ENCODE measurements at places on chromosomes 11 and 22.
A peak's percentile ranks its signal among the peaks of the same experiment; 100 is the strongest.

DNA sequence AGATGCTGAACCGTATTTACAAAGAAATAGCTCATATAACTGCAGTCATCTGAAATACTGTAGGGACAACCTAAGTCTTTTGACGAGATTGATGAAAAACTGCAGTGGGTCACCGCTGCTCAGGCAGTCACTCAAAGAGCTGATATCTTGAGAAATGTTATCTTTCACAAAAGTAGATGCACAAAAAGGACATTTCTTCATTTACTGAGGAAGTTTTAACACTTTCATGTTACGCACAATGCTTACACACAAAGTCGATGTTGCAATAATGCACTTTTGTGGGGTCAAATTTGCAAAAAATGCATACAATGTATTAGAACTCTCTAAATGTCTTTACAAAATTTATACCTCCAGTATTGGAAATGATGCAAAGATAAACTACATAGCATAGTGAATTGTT, 16.2 kb upstream of the OR10V1 start:
- DNase-seq = no peak

- DNase-seq = no peak
Observed at GRCh38 chr11:115676206-115676605, 172.0 kb upstream of the CADM1 start.

DNA sequence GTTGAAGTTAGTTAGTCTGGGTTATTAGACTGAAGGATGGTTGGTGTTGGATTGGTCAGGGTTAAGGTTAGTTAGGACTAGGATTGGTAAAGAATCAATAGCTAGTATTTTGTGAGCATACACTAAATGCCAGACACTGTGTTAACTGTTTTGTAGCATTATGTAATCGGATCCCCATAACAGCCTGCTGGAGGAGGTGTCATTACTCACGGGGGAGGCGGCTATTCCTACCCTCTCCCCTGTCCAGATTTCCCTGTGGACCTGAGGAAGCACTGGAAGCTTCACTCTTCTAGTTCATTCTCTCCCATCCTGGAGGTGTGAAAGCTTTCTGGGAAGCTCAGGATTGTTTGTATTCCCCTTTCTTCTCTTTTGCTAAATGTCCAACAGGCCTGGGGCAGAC, 40.5 kb upstream of the KCNJ11 start:
- DNase-seq = no peak

- DNase-seq = no peak
Observed at GRCh38 chr11:68841718-68842426, at the start of gene CPT1A. Gene CPT1A (minus strand): TSS chr11:68841916. CDS start chr11:68815474, 26,442 bp downstream.

- no peak for DNase-seq
Observed at GRCh38 chr11:89490602-89490980, 584 bp downstream of the NOX4 start.

GRCh38 chr11:126146454-126147192, 64.8 kb downstream of the RPUSD4 start:
- DNase-seq = no peak

DNA sequence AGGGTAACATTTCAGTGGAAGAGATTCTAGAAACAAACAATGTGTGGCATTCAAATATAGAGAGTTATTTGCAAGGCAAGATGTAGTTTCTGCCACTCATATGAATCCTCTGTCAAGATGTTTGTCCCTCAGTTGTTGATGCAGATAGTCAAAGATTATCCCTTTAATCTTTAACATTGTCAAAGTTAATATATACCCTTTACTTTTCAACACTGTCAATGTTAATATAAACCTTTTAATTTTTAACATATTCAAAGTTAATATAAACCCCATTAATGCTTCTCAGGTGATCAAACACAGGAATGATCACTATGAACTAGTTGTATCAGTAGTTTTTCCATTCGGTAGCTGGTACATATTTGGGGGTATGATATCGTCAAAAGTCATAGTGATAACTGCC, 51.9 kb upstream of the PICALM start:
- DNase-seq = no peak

GRCh38 chr11:57778318-57779037, 16.9 kb downstream of the CTNND1 start:
- peak; percentile 99 for DNase-seq

DNA sequence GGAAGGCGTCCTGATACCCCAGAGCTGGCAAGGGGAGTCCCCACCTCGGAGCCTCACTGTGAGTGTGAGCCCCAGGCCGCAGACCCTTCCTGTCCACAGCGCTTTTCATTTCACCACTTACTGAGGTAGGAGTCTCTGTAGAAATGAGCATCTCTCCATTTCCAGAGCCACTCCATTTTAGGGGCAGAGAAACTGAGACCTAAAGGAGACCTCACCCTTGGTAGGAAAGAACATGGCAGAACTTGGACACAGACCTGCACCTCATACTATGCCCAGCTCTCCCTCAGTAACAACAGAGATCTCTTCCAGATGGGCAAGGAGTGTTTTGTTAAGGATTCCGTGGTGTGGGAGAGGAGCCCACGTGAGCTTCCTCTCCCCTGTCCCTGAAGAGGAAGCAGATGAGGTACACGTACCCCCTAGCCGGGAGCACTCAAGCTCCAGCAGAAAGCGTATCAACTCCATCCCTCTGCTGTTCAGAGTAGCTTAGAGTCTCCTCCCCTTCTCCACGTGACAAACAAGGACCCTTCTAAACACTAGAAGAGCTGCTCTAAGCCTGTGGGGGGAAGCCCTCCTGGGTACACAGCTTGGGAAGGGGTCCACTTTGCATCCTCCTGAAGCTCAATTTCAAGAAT, 532 bp upstream of the VSIG2 start:
- DNase-seq = no peak

GRCh38 chr22:24051568-24051967, 40.5 kb downstream of the CABIN1 start:
- DNase-seq = no peak

GRCh38 chr11:125591649-125592304, 875 bp upstream of the STT3A start:
- no peak for DNase-seq

- no peak for DNase-seq
Observed at GRCh38 chr11:7551571-7551970, 37.8 kb downstream of the PPFIBP2 start.

- no peak for DNase-seq
Observed at GRCh38 chr11:122074022-122074421, 42.0 kb downstream of the BLID start.

GRCh38 chr22:40107244-40107643, 70.5 kb upstream of the TNRC6B start:
- no peak for DNase-seq

DNA sequence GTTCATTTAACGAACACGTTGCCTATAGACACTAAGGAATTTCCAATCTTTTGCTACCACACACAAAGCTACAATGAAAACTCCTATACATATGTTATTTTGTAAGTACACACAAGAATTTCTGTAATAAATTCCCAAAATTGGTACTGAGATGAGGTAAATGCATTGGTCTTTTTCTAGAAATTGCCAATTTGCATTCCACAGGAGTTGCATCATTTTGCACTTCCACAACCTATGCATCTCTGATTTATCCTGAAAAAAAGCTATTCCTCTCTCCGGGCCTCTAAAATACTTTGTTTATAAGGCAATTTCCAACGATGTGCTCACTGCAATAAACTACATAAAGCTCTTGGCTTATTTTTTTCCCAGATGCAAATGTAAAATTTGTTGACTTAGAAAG, 24.9 kb downstream of the IMMP1L start:
- DNase-seq = no peak

- DNase-seq = no peak
Observed at GRCh38 chr11:57303990-57304579, 20.7 kb downstream of the TNKS1BP1 start.

- no peak for DNase-seq
Observed at GRCh38 chr22:23862103-23862502, 4.4 kb downstream of the SLC2A11 start.

DNA sequence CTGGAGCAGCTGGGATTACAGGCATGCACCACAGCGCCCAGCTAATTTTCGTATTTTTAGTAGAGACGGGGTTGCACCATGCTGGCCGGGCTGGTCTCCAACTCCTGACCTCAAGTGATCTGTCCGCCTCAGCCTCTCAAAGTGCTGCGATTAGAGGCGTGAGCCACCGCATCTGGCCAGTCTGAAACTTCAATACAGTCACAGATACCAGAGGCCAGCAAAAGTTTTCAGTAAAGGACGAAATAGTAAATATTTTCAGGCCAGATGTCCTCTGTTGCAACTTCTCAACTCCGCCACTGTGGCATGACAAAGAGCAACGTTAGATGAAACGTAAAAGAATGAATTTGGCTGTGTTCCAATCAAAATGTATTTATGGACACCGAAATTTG, 403.6 kb downstream of the MN1 start:
- no peak for DNase-seq

DNA sequence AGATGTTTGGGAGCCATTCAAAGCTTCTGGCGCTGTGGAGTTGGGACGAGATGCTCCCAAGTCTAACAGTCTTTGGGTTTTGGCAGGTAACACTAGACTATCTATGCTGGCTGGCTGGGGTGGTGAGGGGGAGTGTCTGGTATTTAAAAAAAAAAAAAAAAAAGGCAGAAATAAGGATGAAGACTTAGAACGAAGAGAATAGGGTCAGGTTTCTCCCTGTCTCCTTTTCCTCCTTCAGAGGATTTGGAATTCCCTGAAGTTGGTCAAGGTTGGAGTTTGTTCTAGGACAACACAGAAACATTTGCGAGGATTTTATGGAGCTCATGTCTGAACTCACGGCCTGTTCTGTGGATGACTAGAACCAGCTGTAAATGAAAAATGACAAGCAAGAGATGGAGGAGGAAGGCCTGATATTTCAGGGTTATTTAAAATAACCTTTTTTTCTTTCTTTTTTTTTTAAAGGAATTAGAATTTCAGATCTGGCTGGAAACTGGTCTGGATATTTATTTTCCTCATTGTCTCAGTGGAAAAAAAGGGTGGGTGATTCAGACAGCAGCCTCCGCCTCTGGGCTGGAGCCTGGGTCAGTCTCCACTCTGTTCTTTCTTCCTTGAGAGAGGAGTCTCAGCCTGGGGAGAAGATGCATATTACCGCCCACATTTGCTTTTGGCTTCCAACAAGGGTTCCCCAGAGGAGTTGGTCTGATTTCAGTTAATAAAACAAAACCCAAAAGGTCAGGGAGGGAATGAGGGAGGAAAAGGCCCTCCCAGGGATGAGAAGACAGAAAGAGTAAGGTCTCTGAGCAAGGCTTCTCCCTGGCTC, 80.1 kb downstream of the USP35 start:
- no peak for DNase-seq

GRCh38 chr22:18032455-18033101, 8.2 kb upstream of the MICAL3 start:
- DNase-seq = no peak

GRCh38 chr22:28143961-28144745, 225.1 kb upstream of the PITPNB start:
- no peak for DNase-seq

DNA sequence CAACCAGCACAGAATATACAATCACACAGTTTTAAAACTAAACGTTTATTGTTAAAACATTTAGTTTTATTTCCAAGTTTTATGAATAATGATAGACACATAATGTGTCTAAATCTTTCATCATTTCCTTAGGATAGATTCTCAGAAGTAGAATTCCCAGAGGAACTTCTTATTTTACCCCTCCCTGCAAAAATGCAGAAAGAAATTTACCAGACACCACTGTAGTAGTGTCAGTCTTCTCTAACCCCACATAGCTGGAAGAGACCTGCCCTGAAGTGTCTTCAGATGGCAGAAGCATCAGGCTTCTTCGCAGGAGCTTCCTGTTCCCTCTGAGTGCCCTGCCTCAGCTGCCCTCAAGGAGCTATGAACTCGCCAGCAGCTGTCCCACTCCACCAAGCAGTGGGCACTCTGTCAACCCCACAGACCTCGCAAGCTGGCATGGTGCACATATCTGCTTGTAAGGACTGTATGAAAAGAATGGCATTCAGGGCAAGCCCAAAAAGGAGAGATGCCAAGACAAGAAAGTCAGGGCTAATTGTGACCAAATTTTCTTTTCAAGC, 28.5 kb upstream of the PAK1 start:
- no peak for DNase-seq

DNA sequence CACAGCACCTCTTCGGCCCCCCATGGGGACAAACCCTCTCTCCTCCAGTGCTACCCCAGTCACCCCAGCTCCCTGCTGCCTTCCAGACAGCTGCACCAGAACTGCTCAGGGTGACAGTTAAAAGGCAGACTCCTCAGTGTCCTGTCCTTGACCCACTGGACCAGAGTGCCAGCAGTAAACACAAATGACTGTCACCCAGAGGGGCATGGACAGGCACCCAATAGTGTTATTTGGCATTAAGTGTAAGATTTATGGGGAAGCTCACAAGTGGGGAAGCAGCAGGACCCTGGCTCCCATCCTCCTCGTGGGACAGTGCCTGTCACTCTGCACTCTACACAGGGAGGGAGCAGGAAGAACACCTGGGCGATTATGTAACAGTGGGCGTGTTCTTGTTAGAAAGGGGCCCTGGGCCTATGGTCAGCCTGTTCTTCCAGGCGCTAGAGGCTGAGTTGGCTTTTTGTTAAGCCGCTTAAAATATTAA, 5.0 kb downstream of the RPS19BP1 start:
- no peak for DNase-seq

- no peak for DNase-seq
Observed at GRCh38 chr22:41446057-41446501, 522 bp downstream of the TOB2 start.

DNA sequence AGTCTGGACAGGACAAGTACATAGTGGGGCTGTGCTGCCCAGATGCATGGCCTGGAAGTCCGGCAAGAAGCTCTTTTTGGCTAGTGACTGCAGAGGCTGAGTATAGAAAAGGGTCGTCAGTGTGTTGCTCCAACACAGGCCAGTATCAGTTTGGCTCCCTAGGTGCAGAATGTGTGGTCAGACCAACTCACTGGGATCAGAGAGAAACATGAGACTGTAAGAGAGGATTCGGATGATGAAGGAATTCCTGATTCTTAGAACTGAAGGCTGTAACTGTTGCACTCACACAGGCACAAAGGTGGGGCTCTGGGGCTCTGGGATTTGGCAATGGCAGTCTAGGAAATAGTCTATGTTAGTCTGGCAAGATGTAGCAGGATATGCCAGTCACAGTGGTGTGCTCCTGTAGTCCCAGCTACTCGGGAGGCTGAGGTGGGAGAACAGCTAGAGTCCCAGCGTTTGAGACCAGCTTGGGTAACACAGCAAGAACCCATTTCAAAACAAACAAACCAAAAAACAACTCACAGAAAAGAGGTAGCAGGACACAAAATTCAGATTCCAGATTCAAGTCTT, 11.1 kb upstream of the UPB1 start:
- no peak for DNase-seq

DNA sequence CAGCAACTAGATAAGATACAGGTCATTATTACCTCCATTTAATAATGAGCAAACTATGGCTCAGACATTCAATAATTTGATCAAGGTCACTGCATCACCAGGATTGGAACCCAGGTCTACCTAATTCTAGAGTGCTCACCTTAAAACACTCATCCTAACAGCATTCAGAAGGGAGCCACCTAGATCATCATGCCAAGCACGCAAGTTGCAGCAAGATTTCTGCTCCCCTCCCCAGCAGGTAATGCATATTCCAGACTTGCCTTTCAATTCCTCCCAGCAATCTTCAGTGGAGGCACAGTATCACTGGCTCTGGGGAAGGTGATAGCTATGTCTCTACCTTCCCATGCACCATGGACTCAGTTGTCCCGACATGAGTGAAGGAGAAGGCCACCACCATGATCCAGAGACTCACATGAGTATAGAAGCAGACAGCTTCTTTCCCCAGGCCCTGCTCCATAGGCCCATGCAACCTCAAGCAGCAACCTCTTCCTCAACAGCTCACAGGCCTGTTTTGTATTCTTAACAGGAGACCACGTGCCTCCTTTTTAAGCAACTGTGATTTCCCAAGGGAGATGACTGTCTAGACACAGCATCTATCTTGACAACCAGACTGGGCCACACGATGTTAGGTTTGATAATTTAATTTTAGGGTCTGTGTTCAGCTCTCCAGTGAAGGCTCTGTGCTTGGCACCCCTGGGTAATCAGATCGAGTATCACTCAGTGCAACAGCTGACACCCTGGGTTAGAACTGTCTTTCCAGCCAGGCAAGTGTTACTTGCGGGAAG, 36.4 kb downstream of the RAB30 start:
- DNase-seq = no peak
